ENCODE measurements at places on chromosomes 3 and 15.

DNA sequence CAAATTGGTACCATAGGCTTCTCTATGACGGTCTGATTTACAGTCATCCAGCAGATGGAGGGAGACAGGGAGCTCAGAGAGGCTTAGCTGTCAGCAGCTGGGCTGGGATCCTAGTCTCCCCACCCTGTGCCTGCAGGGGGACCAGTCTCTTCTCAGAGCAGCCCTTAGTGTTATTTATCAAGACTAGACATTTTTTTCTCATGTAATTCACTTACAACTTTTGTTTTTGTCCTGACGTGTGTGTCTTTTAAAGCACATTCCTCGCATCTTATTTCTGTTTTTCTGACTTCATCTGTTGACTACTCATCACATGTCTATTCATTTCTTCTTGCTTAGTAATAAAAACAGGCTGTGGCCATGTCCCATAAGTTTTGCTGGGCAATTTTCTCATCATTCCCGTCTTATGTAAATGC is 116.1 kb downstream of the KLF13 start:
- DNase-seq, result peak; percentile 84

- no peak for DNase-seq
These were observed 22.3 kb downstream of the THRB start for GRCh38 chr3:24472358-24472757.

DNA sequence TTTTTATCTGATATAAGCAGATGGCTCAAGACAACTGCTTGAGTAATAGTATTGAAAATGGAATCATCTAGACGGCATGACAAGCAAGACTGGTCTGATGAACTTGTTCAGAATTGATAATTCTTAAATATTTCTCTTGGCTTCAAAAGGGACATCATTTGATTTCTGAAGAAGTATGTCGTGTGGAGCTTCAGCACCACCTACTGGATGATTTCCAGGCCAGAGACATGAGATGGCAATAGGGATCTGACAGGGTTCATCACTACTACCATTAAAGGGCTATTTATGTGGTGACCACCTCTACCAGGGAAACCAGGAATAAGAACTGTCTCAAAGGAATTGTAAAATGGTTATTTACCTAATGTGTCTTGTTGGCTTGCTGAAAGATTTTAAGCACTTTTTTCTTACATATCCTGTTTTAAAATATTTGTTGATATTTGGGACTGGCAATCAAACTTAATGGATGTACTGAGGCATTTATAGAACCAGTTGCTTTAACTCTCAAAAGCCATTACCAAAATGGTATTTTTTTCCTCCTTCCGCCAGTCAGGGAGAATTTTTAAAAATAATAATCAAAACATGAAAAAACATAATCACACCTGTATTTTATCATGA is 99.5 kb upstream of the FAM98B start:
- DNase-seq, result peak; percentile 81

GRCh38 chr3:184126006-184126405 is 9.2 kb upstream of the EIF2B5 start:
- no peak for DNase-seq

GRCh38 chr15:37094333-37094914 is 5.9 kb downstream of the MEIS2 start:
- DNase-seq, result peak; percentile 68

DNA sequence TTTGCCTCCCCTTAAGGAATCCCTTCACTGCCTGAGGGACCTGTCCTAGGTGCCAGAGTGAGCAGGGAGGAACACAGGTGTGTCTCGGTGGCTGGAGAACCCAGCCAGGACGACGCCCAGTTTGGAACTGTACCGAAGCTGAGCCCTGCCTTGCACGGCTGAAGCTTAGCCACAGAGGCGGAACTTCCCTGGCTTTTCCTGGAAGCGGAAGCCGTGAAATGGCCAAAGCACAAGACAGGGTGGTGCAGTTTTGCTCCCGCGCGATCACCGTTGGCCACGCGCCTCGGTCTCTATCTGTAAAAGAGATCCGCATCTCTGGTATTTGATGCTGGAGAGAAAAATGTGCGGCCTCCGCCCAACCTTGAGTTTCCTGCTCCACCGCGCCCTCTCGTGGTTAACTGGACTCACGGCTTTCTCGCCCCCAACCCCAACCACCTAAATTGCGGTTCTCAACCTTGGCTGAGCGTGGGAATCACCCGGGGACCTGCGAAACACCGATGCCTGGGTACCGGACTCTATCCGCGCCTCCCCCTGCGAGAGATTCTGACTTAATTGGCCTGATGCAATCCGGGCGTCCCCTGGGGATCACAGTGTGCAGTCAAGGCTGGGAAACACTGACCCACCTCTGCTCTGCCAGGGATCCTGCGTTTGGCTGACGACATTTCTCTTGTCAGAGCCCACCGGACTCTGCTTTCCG is 70.7 kb upstream of the ABHD2 start:
- peak; percentile 70 for DNase-seq

Data from astrocyte of the spinal cord (primary cell).